ENCODE measurements at places on chromosomes 11 and 22.

DNA sequence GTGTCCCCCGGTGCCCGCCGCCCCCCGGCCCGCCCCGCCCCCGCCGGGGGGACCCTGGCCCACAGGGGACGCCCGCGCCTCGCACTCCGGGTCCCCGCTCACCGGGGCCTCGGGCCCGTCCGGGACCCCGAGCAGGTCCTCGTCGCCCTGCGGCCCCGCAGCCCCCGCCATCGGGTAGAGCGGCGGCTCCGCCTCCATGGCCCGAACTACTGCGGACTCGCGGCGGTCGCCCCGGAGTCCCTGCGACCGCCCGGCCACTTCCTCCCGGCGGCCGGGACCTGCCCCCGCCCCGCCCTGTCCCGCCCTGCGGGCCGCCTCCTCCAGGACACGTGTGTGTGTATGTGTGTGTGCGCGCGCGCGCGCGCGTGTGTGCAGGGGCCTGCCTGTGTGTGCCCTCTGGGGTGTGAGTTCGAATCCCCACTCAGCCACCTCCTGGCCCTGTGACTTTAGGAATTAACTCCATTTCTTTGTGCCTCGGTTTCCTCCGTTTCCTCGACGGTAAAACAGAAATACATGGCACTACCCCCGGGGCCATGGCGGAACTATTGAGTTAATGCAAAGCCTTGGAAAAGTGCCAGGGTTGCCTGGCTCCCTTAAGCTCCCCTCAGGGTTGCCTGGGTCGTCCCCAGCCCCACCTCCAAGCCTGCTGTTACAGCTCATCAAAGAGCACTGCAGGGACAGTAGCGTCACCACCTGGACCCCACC, at the start of gene UNC93B1:
TSS of gene UNC93B1 (minus strand) at position 252 of the 705 bp plus-strand sequence. CDS start at position 198, 54 bp downstream.
- peak; percentile 66 for DNase-seq

DNA sequence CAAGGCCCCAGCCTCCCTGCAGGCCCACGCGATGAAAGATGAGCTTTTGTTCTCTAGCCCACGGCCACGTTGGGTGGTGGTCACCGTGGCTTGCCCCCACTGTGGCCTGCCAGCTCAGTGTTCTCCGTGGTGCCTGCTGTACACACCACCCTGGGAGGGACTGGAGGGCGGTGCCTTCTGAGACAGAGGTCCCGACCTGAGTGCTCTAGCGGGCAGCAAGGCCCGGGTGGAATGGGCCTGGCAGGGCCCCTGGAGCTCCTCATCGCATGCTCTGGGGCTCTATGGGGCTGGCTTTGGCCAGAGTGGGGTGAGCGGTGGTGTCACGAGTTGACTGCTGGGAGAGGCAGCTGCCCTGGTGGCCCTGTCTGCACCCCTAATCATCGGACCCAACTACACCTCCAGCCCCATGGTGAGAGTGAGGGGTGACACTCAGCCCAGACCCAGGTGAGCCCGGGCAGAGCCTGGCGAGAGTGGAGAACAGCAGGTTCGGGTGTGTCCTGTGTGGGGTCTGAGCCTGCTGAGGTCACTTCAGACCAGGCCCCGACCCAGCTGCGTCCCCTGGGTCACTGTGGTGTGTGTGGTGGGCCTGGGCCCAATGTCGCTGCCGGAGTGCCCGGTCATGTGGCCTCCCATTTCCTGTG, 541.9 kb downstream of the TBC1D22A start:
- DNase-seq = no peak

DNA sequence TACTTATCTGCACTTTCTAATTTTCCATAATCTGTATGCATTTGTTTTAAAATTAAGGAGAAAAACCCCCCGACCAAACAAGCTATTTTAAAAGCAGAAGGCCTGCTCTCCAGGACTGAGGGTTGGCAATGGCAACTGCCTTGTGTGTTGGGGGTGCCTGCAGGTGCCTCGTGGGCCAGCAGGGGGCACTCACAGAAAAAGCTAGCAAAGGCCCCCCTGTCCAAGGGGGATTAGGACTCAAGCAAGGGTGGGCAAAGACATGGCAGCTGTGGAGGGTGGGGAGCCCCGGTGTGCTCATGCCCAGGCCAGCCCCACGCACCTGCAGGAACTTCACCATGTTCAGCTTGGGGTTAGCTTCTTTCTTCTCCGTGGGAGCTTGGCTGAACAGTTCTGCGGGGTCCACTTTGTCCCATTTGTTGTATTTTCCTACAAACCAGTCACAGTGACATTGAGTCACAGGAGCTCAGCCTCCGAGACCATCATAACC, 10.3 kb downstream of the TOP3B start:
- DNase-seq = peak; percentile 22

GRCh38 chr11:71418643-71419042, 29.6 kb downstream of the DHCR7 start:
- DNase-seq = no peak

DNA sequence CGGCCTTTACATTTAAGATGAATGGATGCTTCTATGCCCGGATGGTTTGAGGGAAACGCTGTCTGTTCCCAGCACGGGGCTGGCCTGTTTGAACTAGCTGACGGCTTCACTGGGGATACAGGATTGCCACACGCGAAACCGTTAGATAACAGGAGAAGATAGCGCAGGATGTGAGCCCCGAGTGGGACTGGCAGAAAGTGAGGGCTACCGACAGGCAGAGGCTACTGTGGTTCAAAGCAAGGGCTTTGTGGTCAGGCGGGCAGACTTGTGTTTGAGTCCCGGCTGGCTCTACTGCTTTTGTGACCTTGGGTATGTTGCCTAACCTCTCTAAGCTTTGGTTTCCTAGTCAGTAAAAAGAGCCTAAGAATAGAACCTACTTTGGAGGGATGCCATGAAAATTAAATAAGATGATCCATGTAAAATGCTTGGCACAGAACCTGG, 2.8 kb upstream of the OAF start:
- DNase-seq = no peak

GRCh38 chr11:72146625-72147024, 11.1 kb downstream of the FOLR3 start:
- DNase-seq = no peak

DNA sequence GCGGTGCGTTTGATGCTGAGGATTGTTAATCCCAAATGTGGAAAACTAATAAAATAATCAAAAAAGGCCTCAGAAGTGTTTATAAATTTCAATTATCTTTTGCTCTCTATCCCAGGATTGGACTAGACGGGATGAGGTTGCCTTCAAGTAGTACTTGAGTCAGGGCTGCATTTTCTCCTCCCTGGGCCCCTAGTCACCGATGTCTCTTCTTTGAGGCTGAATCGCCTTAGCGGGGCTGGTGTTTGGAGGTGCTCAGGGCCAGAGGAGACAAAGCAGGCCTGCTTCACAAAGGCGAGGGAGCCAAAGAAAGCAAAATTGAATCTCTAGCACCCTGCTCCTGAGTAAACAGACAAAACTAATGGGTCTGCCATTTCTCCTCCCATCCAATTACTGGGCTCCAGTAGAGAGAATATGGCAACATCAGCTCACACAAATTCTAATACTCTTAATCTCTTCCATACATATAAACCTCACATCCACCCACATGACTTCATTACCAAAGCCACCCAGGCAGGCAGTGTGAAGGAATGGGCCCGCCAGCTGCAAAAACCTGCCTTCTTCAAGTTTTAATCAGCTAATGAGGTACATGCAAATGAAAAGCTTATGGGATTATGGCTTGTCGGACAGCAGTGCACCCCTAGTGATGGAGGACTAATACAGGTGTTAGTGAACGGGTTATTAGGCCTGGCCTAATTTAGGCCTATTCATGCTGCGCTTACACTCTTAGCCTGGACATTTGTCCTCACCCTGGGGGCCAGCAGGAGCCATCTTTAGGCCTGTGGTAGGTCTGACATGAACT, 52.7 kb upstream of the HTATIP2 start:
- DNase-seq = no peak

DNA sequence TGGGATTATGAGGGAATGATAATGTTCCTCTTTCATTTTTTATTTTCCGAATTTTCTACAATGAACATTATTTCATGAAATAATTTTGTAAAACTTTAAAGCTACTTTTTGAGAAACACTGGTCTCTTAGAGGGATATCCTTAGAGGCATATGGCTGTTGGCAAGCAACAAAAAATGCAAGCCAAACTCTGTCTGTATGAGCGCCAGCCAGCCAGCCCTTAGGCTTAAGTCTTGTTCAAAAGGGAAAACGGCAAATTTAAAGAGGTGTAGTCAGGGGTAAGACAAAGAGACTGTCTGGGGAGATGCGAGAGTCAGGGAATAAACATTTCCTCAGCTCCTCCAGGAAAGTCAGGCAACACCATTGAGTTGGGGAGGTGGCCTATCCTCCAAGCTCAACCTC, 22.5 kb downstream of the ASCC2 start:
- DNase-seq = no peak

DNA sequence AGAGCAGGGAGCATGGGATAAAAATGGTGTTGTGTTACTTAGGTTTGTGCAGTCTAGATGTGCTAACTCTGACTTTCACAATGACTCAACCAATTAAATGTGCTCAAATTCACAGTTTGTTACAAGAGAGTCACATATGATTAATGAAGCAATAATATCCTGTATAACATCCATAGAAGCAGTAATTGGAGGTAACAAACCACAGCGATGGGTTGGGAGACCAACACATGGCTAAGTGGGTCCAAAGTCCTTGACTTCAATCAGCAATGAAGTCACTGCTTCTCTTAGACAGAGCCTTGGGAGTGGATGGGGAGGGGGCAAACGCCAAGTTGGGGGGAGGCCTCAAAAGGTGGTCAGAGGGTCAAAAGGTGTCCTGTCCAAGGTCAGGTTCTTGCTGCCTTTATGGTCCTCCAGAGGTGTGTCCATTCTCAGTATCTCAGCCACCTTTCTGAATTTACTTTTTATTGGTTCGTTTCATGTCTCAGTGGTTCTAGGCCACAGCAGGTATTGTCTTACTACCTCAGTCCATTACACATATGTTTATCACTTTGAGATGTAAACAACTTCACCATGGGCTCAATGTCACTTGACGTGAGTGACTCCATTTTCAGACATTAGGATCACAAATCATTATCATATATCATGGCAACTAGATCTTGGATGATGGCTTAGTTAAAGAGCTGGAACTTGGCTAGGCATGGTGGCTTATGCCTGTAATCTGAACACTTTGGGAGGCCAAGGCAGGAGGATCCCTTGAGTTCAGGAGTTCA, 32.4 kb downstream of the SLN start:
- DNase-seq = no peak

- DNase-seq = peak; percentile 50
These were observed 91.0 kb downstream of the FEZ1 start for GRCh38 chr11:125404811-125405790.

GRCh38 chr11:84056653-84057376, 770.6 kb upstream of the CCDC90B start:
- no peak for DNase-seq

- DNase-seq = no peak
These were observed 283.5 kb downstream of the SWAP70 start for GRCh38 chr11:9947231-9947864.

DNA sequence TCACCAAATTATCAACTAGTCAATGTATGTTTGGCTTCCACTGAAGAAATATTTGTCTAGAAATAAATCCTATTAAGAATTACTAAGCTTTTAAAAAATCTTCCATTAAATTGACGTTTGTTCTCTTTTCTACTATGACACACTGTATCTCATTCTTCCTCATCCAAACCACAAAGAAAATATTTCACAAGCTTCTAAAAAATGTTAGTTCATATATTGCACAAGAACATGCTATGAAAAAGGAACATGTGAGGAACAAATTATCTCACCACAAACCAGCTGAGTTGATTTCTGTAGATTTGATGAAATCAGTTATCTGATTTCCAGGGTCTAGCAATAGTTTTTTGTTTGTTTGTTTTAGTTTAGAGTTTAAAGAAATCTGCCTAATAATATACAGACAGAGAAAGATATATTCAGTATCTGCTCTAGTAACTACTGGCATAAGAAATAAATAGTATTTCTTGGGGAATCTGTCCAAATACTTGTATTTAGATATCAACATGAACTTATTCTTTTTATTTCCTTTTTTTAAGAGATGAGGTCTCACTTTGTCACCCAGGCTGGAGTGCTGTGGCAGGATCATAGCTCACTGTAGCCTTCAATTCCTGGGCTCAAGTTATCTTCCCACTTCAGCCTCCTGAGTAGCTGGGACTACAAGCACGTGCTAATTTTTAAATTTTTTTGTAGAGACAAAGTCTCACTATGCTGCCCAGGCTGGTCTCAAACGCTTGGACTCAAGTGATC, 161.7 kb downstream of the ATG16L2 start:
- no peak for DNase-seq

DNA sequence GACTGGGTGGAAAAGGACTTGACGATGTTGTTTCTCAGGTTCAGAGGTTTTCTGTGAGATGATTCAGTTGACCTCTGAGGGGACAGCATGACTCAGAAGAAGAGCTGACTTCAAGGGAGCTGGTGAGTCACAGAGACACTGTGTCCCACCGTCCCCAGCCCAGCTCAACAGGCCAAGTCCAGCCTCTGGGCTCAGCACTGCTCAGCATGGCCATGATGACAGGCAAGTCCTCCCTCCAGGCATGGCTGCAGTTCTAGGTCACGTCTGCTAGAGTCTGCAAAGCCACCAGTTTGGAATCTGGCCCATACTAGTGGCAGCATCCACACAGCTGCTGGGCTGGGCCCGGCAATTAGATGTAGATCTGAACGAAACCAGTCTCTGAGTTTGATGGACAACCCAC, 12.9 kb downstream of the TRIM29 start:
- no peak for DNase-seq

GRCh38 chr22:35315855-35316745, 16.4 kb downstream of the TOM1 start:
- DNase-seq = no peak

DNA sequence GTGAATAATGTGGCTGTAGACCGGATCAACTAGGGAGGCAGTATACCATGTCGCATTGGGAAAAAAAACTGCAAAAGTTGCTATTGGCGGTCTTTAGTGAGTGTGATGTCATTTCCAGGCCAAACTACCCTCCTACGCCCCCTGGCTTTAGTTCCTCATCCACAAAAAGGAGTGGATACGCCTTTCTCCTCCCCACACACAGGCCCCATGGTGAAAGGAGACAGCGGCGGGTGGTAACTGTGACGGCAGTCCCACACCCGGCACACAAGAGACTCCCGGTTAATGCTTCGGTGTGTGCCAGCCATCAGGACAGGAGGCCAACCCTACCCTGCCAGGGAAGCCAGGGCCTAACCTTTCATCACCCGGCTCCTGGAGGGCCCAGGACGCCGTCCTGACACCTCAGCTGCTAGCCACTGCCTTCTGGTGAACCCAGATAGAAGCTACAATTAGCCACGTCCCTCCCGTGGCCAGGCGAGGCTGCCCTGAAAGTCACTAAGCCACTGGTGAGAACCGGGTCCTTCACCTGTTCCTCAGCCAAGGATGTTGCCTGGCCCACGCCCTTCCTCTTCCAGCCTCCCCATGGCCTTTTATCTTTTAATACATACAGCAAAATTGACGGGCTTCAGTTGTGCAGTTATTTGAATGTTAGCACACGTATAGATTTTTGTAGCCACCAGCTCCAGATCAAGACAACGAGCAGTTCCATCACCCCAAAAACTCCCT, 10.8 kb downstream of the TP53I11 start:
- no peak for DNase-seq

DNA sequence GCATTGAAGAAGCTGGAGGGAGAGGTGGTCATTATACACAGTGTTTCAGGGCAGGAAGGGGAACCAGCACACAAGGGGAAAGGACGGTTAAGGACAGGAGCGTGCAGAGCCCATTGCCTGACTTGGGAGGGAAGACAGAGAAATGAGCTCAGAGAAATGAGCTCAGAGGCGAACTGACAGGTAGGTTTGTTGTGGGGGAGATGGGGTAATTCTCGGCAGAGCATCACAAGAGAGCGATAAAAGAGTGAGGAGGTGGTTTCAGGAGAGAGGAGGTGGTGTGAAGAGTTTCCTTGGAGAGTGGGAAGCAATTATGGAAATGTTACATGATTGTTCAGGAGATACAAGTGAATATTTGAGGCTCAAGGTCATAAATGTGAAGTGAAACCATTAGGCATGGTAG, 61.0 kb downstream of the MRGPRX1 start:
- no peak for DNase-seq

- no peak for DNase-seq
These were observed 384.1 kb downstream of the NELL1 start for GRCh38 chr11:21053466-21053865.
